Stimulated activated CD4-positive, alpha-beta T cell treated with anti-CD3 and anti-CD28 coated beads, Interleukin-1b, Interleukin-23, amount 100 ng/mL, for 1 hour (primary cell): ENCODE measurements at places on chromosomes 7 and 10.

GRCh38 chr10:5447611-5448071 lies 35.3 kb downstream of the NET1 start:
- no peak for DNase-seq

DNA sequence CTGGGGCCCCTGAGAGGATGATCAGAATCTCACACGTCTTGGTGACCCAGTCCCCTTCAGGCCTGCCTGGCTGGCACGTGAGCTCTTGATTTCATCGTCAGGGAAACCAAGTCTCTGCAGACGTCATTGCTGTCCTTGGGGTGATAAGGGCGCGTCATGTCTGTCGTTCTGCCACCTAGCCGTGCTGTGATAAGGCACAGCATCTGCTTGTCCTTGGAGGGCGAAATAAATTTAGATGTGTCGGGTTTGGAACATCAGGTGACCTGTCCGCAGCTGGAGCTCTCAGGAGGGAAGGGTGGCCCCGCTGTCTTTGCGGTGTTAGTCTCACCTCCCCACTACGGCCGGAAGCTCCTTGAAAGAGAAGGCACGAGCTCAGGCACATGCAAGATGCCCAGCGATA lies 129.2 kb downstream of the GRK5 start:
- no peak for DNase-seq

- no peak for DNase-seq
Observed at GRCh38 chr7:90613088-90613498, 17.0 kb downstream of the CDK14 start.

- DNase-seq: no peak
Observed at GRCh38 chr7:137462074-137462715, 118.7 kb upstream of the PTN start.

GRCh38 chr7:37510043-37510634 lies 61.5 kb upstream of the ELMO1 start:
- DNase-seq: no peak

DNA sequence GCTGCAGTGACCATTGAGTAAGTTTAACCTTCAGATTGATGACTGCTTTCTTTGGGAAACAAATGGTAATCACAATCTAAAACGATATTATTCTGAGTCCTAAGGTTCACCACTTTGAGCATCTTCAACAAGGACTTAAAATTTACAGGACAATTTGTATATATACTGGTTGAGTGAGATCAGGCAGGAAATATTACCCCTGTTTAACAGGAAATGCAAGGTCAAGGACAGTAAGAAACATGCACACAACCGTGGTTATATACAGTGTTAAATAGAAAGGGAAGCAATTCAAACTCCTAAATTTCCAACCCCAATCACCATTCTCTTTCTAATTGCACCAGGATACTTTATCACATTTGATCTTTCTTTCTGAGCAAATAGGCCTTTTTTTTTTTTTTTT lies 96.1 kb downstream of the ZNF277 start:
- DNase-seq: no peak

DNA sequence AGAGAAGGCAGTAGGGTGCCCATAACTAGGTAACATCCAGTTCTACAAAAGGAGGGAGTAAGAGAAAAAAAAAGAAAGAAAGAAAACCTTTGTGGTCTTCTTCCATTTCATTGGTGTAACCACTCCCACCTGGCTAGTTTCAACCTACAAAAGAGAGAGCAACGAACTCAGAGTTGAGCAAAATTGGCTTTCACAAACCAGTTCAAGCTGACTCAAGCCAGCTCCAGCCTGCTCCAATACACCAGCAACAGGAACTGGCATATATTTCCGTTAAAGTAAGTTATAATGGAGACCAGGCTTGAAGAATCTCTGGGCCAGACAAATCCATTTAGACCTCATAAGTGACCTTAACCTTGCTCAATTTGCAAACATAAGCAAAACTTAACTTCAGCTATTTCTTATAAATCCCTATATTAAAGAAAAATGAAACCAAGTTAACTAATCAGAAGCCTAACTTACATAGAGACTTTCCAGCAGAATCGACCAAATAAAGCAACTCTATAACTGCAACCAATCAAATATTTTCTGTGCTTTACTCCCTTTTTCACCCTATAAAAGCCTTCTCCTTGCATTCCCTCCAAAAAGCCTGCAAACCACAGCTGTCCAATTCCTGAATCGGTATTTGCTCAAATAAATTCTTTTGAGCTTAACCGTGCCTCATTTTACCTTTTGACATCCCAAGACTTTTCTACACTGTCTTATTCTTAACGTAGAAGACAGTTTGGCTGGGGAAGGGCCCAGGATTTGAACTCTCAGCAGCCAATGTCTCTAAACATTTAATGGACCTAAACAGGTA lies 10.1 kb downstream of the ANKRD22 start:
- DNase-seq: no peak

GRCh38 chr7:121244120-121244870 lies 84.5 kb upstream of the WNT16 start:
- no peak for DNase-seq

DNA sequence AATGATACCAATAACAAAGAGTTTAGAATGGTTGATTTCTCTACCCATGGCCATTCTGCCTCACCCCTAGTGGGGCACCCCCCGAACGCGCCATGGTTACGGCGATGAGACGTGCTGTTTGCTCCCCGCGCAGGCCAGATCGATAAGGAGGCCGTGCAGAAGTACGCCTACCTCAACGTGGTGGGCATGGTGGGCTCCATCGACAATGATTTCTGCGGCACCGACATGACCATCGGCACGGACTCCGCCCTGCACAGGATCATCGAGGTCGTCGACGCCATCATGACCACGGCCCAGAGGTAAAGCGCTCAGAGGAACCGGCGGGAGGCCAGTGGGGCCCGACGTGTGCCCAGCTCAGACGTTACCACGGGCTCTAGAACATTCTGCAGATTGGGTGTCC lies 36.3 kb downstream of the PFKP start:
- DNase-seq: no peak

GRCh38 chr10:32346551-32347362 lies at the start of gene EPC1:
TSS of gene EPC1 (minus strand) at chr10:32347158. CDS start at chr10:32346915, 243 bp downstream.
- peak; percentile 70 for DNase-seq

GRCh38 chr7:81245353-81245752 lies 326.5 kb upstream of the SEMA3C start:
- no peak for DNase-seq

DNA sequence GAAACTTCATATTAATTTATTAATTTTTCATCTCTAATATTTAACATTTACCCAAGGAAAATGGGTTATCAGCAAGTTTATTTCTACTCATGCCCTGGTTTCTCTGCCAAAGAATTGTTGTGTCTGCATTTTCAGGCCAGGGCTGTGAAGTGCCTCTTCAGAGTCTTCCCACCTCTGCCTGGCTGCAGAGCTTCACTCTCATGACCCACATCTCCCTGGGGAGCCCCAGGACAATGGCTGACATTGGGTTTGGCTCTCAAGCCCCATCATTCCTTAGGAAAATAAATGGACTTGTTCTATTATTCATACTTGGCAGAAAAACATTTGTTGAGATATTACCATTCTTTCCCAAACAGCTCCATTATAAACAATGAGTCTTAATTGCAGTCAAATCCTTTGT lies 30.3 kb downstream of the CACNA2D1 start:
- no peak for DNase-seq

DNA sequence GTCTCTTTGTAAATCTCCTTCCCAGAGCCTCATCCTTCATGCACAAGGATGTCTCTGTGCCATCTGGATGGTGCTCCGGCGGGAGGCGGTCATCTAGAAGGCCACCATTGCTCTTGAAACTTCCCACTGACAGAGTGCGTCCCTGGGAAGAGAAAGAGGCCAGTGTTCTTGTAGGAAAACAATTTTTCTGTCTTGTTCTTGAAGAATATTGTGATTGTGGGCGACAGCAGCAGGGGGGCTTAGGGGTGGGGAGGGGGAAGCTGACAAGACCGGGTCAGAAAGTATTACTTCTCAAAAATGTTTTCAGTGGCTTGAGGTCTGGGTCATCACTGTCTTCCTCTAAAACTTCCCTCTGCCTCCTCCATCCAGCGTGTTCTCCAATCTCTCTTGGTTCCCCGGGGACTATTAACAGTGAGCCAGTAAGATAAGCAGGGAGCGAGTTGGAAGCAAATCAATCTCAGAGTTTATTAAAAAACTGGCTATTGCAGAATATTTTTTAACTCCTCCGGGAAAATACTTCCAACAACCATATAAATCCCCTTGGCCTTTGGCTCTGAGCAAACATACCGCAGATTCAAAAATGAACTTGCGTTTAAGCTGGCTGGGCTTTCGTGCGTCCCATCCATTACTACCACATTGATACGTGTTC lies 597.8 kb upstream of the MGMT start:
- no peak for DNase-seq

- no peak for DNase-seq
Observed at GRCh38 chr10:125085258-125086054, 74.9 kb downstream of the CTBP2 start.

DNA sequence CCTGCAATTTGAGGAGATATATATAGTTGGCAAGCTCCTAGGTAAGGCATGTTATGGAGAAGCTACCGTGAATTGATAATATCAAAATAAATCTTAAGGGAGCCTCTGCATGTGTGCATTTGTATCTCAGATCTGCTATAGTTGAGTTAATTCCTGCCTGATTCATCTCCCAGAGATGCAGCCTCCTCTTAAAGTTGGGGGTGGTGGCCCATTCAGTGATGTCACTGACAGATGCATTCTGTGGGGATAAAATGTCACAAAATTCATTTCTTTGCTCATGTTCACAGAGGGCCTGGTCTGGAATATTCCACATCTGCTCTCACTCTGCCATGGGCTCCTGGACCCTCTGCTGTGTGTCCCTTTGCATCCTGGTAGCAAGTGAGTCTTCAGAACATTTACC lies 185.8 kb upstream of the PRSS1 start:
- DNase-seq: no peak
